ENCODE measurements at places on chromosomes 2 and 18.

DNA sequence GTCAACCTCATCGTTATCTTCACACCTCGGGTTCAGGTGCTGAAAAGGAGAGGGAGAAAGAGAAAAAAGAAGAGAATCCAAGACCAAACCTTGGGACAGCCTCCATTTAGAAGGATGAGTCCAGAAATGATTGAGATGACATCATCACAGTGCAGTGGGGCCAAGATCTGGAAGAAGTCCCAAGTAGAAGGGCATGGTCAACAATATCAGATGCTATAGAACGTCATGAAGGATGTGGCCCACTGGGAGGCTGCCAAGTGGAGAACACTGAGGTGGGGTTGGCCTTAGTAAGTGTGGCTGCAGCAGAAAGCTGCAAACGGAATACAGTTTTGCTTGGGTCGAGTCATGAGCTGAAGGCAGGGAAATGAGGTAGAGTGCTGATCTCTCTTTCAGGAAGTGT is 91.1 kb upstream of the FZD7 start:
- DNase-seq, result no peak

DNA sequence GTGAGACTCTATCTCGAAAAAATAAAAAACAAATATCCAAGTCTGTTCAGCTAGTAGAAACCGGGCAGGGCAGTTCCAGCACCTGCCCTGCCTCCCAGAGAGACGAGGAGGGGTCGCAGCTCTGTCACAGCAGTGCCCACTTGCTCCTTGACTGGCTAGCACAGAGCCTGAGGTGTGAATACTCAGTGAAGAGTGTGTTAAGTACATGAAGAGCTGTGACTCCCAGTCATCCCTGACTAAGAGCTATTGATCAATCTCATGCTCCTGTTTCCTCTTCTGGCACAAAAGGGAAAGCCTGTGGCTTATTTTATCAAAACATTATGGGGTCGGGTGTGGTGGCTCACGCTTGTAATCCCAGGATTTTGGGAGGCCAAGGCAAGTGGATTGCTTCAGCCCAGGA is 83.0 kb upstream of the FZD7 start:
- DNase-seq, result no peak

GRCh38 chr2:173656086-173656485 is 301.4 kb downstream of the CDCA7 start:
- DNase-seq, result no peak

- no peak for DNase-seq
Observed at GRCh38 chr2:6930923-6931647, 13.9 kb downstream of the RNF144A start.

DNA sequence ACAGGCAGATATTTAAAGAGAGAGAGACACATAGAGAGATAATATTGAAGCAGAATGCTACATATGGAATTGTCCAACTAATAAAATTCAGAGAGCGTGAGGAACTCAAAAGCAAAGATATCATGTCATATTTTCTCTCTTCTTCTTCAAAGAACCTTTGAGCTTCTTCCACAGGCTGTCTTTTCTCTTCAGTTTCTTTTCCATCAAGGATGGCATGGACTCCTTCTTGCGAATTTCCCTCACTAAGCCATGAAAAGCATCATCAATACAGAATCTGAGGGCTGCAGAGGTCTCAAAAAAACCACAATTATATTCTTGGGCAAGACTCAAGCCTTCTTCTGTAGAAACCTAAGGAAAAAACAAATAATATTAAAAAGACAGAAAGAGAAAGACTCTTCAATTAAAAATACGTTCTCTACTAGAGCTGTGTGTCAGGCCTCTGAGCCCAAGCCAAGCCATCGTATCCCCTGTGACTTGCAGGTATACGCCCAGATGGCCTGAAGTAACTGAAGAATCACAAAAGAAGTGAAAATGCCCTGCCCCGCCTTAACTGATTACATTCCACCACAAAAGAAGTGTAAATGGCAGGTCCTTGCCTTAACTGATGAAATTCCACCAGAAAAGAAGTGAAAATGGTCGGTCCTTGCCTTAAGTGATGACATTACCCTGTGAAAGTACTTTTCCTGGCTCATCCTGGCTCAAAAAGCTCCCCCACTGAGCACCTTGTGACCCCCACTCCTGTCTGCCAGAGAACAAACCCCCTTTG is 371.9 kb downstream of the RIT2 start:
- DNase-seq, result peak; percentile 9

GRCh38 chr2:207075456-207075855 is 90.3 kb downstream of the KLF7 start:
- no peak for DNase-seq

GRCh38 chr18:10299643-10300042 is 154.8 kb upstream of the APCDD1 start:
- DNase-seq, result no peak

GRCh38 chr2:175154661-175155082 is 13.3 kb downstream of the ATF2 start:
- no peak for DNase-seq

DNA sequence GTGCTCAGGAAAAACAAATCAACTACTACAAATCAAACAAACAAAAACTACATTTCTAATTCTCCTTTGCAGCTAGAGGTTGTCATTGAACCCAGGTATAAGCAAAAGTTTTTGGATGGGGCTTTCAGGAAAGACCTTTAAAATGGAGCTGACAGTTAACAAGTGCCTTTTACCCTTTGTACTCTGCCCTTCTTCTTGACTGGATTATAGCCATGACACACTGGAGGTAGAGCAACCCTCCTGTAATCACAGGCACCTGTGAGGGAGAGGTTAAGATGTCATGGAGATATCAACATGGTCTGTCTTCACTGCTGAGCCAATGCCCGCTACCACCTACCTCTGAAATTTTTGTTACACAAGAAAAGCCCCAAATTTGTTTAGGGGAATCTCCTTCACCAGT is 100.0 kb upstream of the GLS start:
- no peak for DNase-seq

DNA sequence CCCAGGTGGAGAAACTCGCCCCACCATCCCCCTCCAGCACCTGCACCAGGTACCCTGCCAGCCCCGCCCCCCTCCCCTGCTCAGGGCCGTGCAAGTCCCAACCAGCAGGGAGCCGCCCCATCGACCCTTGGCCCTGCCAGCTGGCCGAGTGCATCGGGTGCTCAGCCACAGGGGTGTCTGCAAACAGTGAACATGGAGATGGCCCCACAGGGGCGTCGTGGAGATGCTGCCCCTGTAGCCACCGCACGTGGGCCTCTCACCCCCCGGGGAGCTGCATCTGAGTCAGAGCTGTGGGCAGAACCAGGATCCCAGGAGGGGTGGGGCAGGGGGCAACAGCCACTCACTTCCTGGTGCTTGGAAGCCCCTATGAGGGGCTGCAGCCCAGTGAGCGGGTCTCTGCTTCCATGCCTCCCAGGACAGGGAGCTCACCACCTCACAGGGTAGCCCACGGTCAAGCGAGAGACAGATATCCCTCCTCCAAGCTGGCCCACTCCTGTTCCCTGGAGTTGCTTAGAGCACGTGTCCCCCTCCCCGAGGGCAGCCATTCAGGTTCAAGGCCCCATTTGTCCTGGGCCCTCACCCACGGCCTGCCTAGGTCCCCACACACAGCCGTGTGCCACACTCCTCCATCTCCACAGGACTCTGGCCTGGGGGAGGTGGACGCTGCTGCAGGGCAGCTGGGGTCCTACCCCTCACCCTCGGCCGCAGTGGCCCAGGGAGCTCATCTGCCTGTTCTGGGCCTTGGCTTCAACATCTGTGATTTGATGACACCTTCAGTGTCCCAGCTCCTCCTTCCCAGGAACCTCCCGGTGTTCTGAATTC is 1.1 kb upstream of the MAB21L4 start:
- DNase-seq, result no peak

DNA sequence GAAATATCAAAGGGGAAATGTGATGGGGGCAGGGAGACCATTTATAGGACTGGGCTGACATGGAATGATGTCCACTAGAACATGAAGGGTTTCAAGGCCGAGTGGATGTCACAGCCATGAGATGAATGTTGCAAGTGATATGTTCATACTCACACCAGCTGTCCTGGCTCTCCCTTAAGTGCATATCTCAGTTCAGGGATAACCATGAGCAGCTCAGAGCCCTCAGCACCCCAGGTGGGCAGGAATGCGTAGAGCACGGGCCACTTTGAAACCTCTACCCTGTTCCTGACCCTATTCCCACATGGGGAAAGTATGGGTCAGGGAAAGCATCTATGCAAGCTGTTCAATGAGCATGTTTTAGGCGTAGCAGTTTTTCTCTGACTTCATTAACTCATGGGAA is 12.4 kb upstream of the EML4 start:
- DNase-seq, result no peak

DNA sequence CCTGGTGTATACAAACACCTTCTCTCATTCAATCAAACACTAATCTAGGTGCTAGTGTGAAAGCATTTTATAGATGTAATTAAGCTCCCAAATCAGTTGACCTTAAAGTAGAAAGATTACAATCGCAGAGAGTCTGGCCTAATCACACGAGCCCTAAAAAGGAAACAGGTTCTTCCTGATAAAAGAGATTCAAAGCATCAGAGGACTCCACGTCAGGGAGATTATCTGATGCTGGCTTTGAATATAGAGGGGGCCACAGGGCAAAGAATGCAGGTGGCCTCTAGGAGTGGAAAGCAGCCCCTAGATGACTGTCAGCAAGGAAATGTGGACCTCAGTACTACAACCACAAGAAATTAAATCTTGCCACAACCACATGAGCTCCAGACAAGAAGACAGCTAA is 28.2 kb upstream of the ZC3H15 start:
- no peak for DNase-seq

GRCh38 chr18:61957801-61958516 is 65.2 kb upstream of the RNF152 start:
- no peak for DNase-seq

GRCh38 chr2:224722770-224723169 is 6.6 kb upstream of the CCDC195 start:
- DNase-seq, result no peak

GRCh38 chr18:5414546-5414945 is 119.0 kb upstream of the ZBTB14 start:
- DNase-seq, result peak; percentile 23

Measured in NT2/D1 (cell line).